ENCODE measurements at places on chromosomes 3 and 15. TPM values are rescaled to one million over a fixed set of nuclear protein-coding genes. Genes with fewer than 3 reads are reported as not detected.

GRCh38 chr3:13575459-13576061, 26.6 kb downstream of the FBLN2 start:
- no peak for DNase-seq

- DNase-seq: no peak
These were observed 58.6 kb downstream of the TMEM212 start for GRCh38 chr3:171901615-171902312.

DNA sequence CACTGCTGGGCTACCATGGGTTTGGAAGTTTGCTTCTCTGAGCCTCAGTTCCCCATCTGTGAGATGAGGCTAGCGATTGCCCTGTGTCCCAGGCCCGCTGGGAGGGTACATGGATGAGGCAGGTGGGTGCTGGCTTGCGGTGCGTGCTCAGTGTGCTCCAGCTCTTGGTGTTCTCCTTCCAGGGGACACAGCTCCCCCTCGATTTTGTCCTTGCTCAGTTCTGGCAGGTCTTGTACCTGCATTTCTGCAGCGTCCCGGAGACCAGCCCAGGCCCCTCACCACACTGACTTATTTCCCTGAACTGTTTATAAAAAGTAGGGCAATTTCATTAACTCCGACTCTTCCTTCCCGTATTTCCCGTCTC, 95.4 kb downstream of the TBC1D2B start:
- no peak for DNase-seq

GRCh38 chr3:23976555-23976954, 31.5 kb downstream of the NR1D2 start:
- DNase-seq: no peak

- no peak for DNase-seq
These were observed 13.3 kb upstream of the PPP1R2 start for GRCh38 chr3:195556390-195556789.

GRCh38 chr15:72866866-72867616, 83.5 kb upstream of the ADPGK start:
- no peak for DNase-seq

DNA sequence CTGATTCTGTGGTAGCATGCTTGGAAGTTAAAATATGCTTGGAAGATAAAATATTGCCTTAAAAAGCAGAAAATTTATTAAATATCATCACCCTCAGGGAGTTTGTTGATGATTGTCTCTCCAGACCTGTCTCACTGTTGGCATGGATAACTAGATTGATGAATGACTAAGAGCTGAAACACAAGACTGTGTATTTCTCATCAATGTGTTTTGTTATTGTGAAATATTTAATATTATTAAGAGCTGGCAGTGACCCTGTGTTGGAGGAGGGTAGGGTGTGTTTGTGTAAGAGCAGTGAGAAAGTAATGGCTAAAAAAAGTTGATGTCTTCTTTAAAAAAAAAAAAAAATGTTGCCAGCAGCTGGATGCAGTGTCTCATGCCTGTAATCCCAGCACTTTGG, 82.2 kb downstream of the ITPR1 start:
- DNase-seq: no peak

- DNase-seq: no peak
These were observed 224.3 kb downstream of the EDEM1 start for GRCh38 chr3:5411786-5412185.

GRCh38 chr15:27642981-27643380, 456.1 kb downstream of the OCA2 start:
- no peak for DNase-seq

- DNase-seq: no peak
These were observed 245.5 kb upstream of the MDFIC2 start for GRCh38 chr3:70557976-70558375.

- no peak for DNase-seq
These were observed 62.2 kb downstream of the CASR start for GRCh38 chr3:122245513-122246174.

DNA sequence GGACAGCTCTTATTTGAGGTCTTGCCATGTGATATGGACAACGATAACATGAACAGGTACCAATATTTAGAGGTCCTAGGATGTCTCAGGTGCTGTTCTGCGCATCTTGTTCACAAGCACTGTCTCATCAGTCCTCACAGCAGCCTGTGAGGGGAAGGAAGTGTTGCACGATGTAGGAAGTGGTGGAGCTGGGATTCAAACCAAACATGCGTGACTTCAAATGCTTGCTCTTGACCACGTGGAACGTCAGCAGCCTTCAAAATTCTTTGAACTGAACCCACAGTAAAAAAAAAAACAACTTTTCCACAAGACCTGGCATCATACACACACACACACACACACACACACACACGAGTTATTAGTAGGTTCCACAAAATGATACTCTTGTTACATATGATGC, 153.4 kb upstream of the SMAD3 start:
- DNase-seq: no peak

DNA sequence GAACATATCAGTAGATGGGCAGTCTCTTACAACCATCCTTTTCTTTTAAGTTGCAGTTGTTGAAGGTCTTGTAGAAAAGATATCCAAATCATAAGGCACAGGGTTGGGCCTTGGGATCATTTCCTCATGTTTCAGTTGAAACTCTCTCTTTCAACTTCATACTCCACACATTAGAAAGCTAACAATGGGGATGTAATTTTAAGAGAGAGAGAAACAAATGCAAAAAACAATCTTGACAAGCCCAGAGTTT, 747.9 kb downstream of the ROBO1 start:
- DNase-seq: no peak

DNA sequence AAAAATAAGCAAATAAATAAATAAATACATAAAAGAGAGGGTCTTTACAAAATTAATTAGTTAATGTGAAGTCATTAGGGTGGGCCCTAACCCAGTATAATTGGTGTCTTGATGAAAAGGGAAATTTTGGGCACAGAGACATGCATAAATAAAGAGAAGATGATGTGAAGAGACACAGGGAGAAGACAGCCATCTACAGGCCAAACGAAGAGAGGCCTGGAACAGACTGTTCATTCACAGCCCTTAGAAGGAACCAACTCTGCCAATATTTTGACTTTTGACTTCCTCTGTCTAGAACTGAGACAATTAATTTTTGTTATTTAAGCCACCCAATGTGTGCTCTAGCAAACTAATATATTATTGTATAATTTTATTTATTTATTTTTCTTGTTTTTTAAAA, 29.6 kb upstream of the SELENOK start:
- no peak for DNase-seq

Gene SEMA3F
- 44.4 TPM for polyA plus RNA-seq

Gene CCDC39
- polyA plus RNA-seq: 5.9 TPM

Gene SLC22A14
- polyA plus RNA-seq: 0.12 TPM

Gene STAC
- polyA plus RNA-seq: 2.0 TPM

Gene IL17RE
- 74.6 TPM for polyA plus RNA-seq
